ENCODE measurements at places on chromosomes 16 and 17.
A peak's percentile ranks its signal among the peaks of the same experiment; 100 is the strongest.

DNA sequence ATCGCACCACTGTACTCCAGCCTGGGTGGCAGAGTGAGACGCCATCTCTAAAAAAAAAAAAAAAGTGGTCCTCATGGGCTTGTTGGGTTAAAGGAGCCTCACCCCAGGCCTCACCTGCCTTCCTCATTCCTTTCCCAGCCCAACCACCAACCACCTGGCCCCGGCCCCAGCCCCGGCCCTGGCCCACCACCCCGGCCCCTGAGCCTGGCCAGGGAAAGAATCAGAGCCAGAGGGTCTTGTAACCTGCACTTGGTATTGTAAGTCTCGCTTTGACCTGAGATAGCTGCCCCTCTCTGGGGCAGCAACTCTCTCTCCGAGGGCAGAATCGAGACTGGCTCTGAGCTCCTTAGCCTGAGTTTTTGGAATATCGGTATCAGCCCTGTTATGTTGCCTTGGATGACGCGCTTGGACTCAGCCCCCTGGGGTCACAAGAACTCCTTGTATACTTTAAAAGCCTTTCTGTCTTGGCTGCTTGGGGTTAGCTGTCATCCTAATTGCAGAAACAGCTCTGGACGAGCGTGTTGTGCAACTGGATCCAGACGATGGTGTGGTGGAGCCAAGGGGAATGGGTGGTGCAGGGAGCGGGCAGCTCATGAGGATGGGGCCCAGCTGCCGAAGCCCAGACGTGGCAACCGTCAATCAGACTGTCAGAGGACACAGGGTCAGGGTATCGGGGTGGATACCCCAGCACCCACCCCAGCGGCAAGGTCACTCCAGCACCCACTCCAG lies 14.6 kb downstream of the SMTNL2 start:
- DNase-seq, result no peak

GRCh38 chr17:77461277-77462057 lies 320.7 kb downstream of the SEC14L1 start:
- DNase-seq, result no peak

GRCh38 chr17:50164697-50164988 lies 1.2 kb upstream of the SGCA start:
- no peak for DNase-seq

GRCh38 chr17:35930211-35931065 lies at the start of gene RDM1:
Gene RDM1 (minus strand): TSS chr17:35930773. CDS start chr17:35930727, 46 bp downstream.
- DNase-seq, result peak; percentile 75

DNA sequence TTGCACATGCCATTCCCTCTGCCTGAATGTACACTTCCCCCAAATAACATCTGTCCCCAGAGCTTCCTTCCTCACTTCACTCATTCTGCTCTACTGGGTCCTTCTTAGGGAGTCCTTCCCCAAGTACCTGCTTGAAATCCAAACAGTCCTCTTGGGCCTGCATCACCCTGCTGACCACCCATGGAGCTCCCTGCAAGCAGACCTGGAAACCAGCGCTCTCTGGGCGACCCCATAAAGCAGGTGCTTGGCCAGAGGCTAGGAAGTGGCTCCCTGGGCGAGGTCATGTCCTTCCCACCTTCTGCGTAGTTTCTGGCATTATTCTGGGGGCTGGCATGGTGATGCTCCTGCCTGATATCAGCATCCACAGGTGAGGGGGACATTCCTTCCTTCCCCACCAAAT lies 12.2 kb upstream of the NTN1 start:
- DNase-seq, result no peak

DNA sequence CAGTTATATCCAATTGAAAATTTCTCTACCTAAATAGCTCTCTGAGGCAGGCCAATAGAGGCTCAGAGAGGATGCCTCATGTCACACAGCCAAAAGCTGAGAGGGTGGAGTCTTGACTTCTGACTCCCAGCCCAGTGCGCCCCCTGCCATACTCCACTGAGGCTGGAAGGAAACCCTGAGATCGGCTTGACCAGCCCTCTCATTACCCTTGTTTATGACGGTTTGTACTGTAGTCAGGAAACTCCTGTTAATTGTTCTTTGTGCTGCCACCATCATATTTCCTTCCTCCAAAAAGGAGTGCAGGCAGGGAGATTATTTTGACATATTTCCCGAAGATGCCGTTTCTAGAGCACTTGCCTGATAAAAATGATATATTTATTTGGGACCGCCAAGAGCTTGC lies 107.9 kb downstream of the AIPL1 start:
- DNase-seq, result no peak

DNA sequence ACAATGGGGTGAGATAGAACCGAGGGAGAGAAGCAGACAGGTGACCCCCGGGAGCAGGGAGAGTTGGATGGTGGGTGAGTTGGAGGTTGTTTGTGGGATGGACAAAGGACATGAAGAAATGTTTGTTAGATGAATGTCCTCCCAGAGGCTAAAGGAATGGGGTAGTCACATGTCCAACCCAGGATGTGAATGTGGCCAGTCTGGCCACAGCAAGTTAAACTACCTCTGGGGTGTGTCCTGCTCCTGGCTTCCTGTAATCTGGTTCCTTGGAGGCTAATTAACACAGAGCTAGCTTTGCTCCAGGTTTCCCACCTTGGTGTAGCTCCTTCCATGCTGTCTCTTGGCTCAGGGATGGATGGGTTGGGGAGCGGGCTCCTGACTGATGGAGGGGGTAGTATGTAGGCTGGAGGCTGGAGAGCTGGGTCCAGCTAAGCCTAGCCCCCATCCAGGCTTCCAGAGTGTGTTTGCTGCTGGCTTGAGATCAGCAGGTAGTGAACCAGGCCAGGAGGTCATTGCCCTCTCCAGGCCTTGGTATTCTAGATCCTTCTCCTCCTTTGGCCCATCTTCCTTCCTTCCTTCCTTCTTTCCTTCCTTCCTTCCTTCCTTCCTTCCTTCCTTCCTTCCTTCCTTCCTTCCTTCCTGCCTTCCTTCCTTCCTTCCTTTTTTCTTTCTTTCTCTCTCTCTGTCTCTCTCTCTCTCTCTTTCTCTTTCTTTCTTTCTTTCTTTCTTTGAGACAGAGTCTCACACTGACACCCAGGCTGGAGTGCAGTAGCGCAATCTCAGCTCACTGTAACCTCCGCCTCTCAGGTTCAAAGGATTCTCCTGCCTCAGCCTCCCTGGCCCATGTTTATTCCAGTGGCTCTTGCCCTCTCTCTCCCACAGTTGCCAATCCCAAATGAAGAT lies 28.0 kb upstream of the UBE2G1 start:
- DNase-seq, result no peak

DNA sequence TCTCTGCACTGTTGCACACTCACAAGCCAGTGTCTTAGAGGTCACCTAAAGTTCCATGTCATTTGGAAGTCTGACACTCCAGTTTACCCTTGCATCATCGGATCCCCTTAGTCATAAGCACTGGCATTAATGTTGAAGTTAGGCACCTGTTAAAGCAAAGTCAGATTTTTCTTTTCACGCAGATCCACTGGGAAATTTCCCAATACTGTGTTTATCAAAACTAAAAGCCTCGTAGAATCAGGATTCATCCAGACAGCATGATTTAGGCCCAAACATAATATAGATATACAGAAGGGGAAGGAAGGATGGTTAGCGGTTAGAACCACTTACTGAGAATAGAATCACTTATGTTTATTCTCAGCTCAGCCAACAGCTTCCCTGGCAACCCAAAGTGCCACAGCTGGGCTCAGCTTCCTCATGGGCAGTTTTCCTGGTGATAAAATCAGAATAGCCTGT lies 30.1 kb upstream of the HAPSTR1 start:
- DNase-seq, result no peak

GRCh38 chr17:81740395-81740961 lies 28.4 kb downstream of the SLC25A10 start:
- no peak for DNase-seq

DNA sequence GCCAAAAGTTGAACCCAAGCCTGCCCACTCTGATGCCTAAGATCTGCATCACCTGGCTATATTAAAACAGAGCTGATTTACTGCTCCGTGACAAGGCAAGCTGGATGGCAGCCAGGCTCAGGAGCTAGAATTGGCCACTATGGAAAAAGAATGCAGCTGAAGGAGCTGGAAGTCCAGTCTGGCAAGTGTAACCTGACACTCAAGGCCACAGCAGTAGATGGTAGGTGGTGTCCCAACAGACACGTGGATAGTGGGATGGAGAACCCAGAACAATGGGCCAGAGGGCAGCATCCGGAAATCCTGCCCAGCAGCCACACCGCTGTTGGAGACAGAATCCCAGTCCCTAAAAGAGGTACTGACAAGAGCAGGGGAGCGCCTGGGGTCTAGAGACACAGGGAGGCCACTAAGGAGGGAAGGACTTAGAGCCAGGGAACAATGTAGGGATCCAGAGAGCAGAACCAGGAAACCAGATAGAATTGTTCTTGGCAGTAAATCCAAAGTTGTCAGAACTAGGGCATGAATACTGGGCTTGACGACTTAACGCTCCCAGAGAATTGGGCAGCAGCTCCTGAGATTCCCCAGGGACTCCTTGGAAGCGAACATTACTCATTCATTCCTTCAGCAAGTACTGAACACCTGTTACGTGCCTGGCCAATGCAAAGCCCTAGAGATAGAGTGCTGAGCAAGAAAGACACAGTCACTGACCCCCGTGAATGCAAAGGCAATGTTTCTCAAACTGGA lies 85.7 kb downstream of the CDYL2 start:
- DNase-seq, result no peak

DNA sequence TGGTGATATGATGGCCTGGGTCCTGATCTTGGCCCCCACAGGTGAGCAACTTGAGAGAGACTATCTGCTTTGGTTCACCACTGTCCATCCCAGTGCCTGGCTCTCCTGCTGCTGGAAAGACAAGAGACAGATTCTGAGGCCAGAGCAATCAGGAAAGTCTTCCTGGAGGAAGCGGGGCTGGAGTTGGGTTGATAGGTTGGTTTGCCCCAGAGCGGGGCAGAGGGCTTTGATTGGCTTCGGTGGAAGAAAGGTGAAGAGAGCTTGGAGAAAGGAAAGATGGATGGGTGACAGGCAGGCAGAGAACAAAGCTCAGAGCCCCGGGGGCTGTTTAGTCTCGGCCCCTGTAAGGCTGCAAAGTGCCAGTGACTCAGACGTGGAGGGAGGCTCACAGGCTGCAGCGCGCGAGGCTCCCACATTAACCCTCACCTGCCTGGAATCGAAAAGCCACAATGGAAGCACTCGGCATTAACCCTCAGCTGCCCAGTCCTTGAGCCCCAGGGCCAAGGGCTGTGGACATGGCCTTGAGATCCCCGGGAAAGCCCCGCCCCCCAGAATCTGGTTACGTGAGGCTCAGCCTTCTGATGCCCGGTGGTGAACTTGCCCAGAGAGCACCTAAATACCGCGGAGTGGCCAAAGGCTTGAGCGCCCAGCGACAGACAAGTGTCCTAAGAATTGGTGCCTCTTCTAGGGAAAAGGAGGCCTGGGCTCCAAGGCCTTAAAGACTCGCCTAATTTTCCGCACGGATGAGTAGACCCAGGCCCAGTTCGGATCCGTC lies 996 bp upstream of the CPNE2 start:
- DNase-seq, result no peak

GRCh38 chr17:21677911-21678310 lies 14.4 kb upstream of the KCNJ18 start:
- no peak for DNase-seq

DNA sequence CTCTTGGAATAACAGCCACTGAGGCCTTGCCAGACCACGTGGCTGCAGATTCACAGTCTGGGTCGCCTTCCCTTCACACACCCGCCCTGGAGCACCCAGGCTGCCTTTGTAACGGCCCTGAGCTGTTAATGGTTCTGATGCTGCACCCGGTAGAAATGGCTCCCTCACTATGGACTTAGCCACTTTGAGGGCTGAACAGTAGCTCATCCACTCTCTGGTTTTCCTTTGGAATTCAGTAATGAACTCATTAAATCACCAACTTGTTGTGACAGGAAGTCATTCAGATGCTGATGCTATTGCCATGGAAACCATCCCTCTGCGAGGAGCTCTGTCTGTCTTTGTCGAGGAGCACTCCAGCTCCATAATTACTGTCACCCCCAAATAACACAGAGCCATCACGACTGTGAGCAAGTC lies 59.2 kb downstream of the CDK5R1 start:
- no peak for DNase-seq

- DNase-seq, result no peak
Observed at GRCh38 chr16:72797621-72798020, 250.3 kb downstream of the ZFHX3 start.

DNA sequence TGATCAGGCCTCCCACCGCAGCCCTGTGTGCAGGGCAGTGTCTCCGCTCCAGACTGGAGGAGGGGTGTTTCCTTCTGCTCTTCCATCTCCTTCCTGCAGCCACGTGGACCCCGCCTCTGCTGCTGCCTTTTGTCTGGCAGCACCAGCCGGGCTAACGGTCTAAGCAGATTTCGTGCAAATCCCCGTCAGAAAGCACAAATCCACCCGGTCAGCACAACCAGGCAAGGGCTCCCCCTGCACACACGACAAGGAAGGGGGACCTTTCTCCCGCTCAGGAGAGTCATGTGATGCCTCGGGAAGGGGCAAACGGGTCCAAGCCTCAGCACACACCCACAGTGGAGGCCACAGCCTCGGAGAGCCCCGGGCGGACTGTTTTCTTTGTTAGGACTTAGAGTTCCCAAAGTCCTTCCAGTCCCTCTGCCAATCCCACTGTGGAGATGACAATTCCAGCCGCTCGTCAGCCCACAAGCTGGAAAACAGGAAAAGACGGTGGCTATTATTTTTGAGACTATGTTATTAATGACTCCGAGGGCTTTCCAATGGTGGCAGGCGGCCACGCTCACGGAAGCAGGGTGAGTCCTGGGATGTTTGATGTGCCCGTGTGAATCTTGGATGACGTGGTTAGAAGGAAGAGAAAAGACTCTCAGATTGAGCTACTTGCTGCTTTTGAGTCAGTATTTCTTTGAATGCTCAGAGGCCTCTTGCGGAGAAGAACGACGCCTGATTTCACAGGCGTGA lies 22.5 kb upstream of the MEAK7 start:
- DNase-seq, result no peak

- no peak for DNase-seq
Observed at GRCh38 chr16:14308368-14308723, 237.2 kb downstream of the MRTFB start.

- DNase-seq, result no peak
Observed at GRCh38 chr16:4801051-4801961, 1.1 kb downstream of the ROGDI start.

DNA sequence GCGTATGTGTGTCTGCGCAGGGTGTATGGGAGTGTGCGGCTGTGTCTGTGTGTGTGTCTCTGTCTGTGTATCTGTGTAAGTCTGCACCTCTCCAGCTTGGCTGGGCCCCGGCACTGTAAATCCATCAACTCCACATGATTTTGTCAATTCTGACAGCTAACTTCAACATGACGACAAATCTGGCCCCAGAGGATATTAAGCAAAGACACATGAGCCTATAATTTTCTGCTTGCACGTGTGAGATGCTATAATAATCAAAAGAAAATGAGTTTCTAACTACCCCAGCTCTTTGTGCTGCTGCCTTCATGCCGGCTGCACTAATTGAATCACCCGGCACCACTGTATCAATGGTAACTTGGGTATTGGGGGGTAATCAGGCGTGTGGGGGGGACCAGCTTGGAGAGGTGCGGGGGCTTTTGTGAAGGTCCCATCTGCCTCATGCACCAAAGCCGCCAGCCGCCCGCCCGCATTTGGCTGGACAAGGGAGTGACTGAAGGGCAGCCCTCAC lies 57.6 kb upstream of the LHX1 start:
- no peak for DNase-seq

DNA sequence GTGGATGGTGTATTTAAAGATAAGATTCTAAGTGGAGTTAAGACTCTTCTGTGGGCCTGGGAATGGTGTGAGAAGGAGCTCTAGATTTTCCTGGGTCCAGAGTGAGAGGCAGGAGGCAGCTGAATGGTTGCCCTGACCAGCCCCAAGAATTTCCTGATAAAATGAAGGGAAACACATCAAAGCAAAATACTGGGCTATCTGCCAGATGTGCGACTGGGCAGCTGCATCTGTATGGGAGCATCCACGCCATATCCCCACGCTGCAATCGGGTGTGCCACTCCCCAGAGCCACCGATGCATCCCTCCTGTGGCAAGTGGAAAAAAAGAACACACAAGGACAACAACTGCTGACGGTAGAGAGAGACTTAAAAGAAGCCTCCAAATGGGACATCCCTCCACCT lies 84.3 kb upstream of the COX10 start:
- no peak for DNase-seq

All from CD4-positive, alpha-beta memory T cell (primary cell).